ENCODE measurements at places on chromosomes 5 and 9.
A peak's percentile ranks its signal among the peaks of the same experiment; 100 is the strongest.

DNA sequence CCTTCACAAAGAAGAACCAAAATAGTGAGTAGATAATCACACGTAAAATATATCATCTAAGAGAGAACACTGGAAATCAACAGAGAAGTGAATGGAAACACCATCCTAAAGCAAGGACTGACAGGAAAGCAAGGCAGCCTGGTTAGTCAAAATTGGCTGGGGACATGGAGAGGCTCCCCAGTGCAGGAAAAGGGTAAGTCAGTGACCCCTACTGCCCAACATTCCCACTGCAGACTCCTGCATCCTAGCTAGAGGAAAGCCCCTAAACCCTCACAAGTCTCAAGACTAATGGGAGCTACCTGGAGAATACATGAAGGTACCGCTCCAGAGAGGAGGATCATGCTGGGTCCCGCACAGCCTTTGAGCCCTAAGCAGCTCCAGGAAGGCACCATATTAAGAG, 60.1 kb downstream of the ZDHHC21 start:
- DNase-seq = no peak

GRCh38 chr9:134987376-134987775, 69.7 kb upstream of the FCN1 start:
- DNase-seq = no peak

- DNase-seq = no peak
Measured at GRCh38 chr5:43647789-43648188, 44.8 kb downstream of the NNT start.

DNA sequence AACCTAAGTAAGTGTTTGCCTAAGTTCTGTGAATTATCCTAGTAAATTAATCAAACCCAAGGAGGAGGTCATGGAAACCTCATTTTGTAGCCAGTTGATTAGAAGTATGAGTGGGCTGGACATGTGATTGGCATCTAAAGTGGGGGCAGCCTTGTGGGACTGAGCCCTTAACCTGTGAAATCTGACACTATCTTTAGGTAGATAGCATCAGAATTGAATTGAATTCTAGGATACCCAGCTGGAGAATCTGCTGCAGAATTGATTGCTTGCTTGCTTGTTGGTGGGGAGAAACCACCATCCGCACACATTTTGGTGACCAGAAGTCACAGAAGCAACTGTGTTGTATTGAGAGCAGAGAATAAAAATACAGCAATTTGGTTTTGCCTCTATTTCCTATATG, 97.0 kb downstream of the FBXL7 start:
- no peak for DNase-seq

DNA sequence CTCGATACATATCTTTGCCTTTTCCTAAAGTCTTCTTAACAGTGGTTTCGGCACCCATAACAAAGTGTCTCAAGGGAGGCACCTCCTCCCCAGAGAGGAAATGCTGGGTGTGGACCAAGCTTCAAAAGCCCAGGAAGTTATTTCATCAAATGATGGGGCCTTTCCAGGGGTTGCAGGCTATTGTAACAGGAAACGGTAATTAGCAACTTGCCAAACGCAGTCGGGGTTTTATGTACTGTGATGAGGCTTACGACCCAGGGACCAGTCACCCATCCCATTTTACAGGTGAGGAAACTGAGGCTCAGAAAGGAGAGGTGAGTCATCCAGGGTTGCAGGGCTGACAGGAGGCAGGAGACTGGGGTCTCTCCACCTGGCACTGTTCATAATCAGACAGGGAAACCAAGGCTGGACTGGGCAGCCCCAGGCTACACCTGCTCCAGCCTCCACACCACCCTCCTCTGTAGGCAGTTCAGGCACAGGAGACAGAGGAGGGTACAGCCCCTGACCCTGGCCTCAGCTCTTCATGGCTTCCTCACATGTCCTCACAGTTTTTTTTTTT, 30.0 kb upstream of the SUSD3 start:
- peak; percentile 21 for DNase-seq

GRCh38 chr5:127343866-127344265, 53.3 kb downstream of the MEGF10 start:
- DNase-seq = no peak

DNA sequence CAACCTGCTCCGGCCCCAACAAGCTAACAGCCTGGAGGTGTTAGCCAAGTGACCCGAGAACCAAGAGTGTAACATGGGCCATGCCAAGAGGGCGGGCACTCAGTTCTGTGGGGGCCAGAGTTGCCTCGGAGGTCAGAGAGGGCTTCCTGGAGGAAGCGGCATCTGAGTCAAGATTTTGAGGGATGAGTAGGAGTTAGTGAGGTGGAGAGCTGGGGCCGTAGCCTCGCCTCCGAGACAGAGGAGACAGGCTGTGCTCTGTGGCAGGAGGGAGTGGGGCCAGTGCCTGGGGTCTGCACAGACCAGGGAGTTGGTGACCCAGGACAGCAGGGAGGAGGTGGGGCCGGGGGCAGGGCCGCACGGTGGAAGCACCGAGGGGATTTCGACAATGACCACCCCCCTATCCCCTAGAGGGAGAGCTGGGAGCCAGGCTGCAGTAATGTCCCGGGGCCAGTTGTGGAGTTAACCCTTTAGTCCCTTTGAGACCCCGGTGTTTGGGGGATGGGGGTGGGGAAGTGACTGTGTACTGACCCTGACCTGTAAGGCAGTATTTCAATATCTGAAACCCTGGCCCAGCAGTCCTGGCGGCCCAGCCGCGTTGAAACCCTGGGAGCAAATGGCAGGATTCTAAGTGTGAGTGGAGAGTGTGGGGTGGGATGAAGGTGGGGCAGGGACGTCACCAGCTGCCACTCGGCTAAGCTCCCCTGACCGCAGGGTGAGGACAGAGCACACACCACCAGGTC, 148.7 kb upstream of the COL5A1 start:
- no peak for DNase-seq

- no peak for DNase-seq
Measured at GRCh38 chr5:93219641-93220145, 361.3 kb downstream of the NR2F1-AS1 start.

- no peak for DNase-seq
Measured at GRCh38 chr5:54301220-54301619, 9.2 kb downstream of the ARL15 start.

DNA sequence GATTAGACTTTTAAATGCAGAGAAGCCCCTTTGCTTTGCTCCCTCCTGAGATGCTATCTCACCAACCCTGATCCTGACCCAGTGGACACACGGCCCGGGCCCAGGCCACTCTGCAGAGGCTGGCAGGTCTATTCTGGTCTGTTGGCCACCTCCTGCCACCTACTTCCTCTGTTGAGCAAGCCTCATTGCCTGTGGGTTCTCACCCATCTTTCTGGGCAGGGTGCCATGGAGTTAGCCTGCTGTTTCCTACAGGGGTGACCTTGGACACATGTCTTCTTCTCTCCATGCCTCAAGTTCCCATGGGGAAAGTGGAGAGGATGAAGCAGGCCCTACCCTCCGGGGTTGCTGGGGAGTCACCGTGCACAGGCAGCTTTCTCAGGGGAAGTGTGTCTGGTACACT, 266.2 kb upstream of the IRX1 start:
- no peak for DNase-seq

DNA sequence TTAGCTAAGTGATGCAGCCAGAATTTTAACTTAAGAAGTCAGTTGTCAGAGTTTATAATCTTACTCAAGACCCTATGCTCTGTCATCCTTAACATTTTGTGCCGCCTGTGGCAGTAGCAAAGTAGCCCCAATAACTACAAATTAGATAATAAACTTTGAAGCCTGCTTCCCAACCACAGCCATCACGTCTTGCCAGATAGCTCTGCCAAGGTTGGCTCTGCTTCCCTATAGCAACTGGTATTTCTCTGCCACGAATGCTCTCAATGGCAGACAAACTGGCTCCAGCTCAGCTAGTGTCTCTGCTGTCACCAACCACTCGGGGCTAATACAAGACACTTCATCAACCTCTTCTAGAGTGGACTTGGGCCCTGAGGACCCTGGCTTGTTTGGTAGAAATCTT, 576.1 kb downstream of the CDH12 start:
- no peak for DNase-seq

DNA sequence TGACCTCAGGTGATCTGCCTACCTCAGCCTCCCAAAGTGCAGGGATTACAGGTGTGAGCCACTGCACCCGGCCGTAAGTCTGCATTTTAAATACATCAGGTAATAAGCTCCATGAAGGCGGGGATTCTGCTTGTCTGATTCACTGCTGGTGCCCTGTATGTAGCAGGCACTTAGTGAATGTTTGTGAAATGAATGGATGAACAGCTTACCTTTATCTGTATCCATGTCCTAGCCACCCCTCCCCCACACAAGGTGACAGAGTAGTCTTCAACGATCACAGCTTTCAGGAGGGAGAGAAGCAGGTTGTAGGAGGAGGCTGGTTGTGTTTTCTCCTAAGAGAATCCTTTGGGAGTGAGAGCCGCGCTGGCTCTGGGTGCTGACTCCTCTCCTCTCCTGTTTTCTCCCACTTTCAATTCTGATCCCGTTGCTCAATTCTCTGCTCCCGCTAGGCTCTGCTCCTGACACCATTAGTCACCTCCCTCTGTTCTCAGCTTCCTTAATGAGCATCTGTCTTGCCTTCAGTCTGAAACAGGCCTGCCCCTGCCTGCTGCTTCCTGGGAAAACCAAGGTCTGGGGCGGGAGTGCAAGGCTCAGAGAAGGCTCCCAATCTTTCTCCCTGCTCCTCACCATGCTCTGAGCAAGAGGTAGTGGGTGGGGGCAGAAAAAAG, 88.8 kb upstream of the CTNNA1 start:
- no peak for DNase-seq

- no peak for DNase-seq
Measured at GRCh38 chr5:150320044-150320613, 17.4 kb upstream of the ARSI start.

DNA sequence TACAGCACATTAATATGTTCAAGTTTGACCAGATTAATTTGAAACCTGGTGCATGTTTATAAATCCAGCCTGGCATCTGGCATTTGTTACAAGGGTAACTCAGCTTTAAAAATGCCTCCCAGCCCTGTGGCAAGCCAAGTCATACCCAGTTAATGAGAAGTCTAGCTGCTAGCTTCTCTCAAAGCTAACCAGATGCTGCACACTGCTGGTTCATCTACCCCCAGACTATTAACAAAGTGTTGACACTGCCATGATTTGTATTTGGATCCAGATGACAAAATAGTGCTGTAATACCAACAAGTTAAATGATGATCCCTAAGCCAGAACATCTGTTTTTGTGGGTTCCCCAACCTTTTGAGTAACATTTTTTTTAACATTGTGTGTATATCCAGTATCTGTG, 573.7 kb upstream of the DAB2 start:
- DNase-seq = no peak

GRCh38 chr5:172533399-172534228, 79.3 kb upstream of the SH3PXD2B start:
- DNase-seq = no peak

DNA sequence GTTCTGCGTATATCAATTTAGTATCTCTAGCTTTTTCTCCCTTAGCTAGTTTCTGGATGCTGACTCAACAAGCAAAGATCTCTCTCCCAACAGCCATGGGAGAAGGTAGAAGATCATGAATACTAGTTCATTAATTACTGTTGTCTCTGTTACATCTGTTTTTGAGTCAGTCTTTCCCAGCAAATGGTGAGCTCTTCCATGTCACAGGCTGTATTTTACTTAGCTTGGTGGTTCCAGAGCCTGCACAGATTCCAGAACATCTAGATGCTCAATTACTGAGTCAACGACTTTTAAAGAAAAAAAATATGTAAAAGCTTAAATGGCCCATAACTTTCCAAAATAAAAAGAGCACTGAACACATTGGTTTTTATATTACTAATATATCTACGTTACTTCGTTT, 307.2 kb downstream of the NSG2 start:
- no peak for DNase-seq

- DNase-seq = no peak
Measured at GRCh38 chr5:42612750-42613366, 143.8 kb upstream of the CCDC152 start.

DNA sequence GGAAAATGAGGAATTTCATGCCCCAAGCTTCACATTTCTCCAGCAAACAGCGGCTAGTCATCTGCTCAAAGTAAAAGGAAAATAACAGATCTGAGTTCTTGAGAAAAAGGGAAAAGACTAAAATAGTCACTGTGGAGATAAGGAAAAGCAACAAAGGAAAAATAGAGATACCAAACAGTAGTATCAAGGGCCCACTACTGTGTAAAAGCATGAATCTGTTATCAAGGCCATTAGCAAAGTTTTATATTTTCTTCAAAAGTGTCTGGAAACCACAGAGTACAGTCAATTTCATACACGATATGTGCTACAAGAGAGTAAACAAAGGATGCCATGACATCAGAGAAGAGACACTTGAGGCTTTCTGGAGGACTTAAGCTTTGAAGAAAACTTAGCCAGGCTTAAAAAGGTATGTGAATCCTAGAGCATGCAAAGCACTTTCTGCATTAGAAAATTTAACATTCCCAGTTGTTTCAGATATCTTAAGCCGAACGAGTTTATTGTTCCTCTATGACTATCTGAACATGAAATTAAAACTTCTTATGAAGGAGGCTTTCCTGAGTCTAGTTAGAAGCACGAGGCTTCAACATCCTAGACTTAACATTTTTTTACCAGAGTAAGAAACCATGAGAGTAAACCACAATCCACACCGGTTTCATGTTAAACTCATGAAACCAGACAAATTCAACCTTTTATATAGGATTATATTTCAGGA, 1.2 kb downstream of the TTC33 start:
- DNase-seq = no peak

- no peak for DNase-seq
Measured at GRCh38 chr5:35626553-35626952, 8.9 kb downstream of the SPEF2 start.

- DNase-seq = peak; percentile 17
Measured at GRCh38 chr9:19379697-19380046, 364 bp downstream of the RPS6 start.

DNA sequence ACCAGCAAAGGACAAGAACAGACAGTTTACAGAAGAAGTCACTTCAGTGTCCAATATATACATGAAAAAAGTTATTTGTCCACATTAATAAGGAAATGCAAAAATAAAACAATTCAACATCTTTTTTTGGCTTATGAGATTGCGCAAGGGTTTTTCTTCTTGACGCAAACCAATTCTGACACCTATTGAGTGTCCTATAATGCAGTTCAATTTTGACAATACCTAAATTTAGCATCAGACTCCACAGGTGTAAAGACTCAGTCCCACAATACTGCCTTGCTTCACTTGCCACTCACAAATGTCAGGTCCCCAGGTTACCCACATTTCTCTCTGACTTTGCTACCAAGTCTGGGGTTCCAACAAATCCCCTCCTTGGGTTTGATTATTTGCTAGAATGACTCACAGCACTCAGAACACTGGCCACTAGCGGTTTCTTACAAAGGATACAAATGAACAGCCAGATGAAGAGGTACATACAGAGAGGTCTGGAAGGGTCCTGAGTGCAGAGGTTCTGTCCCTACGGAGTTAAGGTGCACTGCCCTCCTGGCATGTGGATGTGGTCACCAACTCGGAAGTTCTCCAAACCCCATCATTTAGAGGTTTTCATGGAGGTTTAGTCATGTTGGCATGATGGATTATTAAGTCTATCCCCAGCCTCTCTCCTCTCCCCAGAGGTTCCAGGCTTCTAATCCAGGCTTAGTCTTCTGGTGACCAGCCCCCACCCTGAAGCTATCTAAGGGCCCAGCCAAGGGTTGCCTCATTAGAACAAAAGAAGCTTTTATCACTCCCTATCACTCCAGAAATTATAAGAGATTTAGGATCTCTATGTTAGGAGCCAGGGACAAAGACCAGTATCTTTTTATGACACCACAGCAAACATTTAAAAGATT, 27.0 kb upstream of the SLC22A5 start:
- no peak for DNase-seq

GRCh38 chr5:61026004-61026403, 81.0 kb downstream of the NDUFAF2 start:
- no peak for DNase-seq
